ENCODE measurements at places on chromosomes 6 and 20.

DNA sequence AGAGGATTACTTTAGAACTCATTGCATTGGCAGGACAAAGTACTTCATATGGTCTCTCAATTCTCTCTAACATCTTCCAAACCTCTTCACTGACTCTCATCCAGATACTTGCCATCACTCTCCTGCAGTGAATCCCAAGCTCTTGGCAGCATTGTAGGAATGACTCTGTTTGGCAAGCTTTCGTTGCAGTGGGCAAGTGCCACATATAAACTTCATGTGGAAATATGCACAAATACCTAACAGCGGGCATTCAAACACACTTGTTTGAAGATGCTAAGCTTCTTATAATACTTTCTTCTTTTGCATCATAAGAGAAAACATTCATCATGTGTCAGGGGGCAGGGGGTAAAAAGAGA lies 86.2 kb upstream of the F13A1 start:
- DNase-seq = no peak

DNA sequence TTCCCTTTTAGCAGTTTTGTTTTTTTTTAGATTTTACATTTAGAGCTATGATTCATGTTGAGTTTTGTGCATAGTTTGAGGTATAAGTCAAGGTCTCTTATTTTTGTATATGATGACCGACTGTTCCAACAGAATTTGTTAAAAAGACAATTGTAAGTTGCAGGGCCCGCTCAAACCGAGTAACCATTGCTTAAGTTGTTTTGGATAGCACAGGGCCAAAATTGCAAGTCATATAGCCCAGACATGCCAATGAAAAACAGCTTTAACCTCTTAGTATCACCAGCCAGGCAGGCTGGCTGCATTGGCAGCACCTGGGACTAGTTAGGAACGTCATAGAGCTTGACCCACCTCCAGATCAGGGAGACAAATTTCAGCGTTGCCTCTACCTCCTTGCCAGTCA lies 47.3 kb downstream of the PFDN4 start:
- no peak for DNase-seq

GRCh38 chr6:136971609-136972008 lies 49.5 kb downstream of the SLC35D3 start:
- no peak for DNase-seq

GRCh38 chr6:137165375-137166246 lies 7.8 kb downstream of the IL22RA2 start:
- DNase-seq = peak; percentile 30

DNA sequence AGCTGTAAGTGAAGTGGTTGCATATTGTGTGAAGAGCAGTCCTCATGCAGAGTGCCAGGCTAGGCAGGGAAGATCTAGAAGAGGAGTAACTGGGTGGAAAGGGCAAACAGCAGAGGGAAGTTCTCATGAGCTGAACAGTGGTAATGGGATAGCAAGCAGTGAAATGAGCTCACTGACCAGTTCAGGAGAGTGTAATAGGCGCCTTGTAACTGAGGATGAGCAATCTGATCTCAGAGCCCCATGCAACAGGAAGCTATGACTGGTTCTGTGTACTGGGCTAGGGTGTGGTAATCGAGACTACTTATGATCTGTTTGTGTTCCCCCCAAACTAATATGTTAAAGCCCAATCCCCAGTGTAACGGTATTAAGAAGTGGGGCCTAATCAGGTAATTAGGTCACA lies 98.6 kb downstream of the RFX6 start:
- DNase-seq = no peak
